ENCODE measurements at places on chromosomes 4 and X.

GRCh38 chrX:139905051-139905450 is 27.8 kb downstream of the ATP11C start:
- no peak for DNase-seq

GRCh38 chr4:6402566-6403399 is 69.6 kb downstream of the PPP2R2C start:
- DNase-seq = no peak

DNA sequence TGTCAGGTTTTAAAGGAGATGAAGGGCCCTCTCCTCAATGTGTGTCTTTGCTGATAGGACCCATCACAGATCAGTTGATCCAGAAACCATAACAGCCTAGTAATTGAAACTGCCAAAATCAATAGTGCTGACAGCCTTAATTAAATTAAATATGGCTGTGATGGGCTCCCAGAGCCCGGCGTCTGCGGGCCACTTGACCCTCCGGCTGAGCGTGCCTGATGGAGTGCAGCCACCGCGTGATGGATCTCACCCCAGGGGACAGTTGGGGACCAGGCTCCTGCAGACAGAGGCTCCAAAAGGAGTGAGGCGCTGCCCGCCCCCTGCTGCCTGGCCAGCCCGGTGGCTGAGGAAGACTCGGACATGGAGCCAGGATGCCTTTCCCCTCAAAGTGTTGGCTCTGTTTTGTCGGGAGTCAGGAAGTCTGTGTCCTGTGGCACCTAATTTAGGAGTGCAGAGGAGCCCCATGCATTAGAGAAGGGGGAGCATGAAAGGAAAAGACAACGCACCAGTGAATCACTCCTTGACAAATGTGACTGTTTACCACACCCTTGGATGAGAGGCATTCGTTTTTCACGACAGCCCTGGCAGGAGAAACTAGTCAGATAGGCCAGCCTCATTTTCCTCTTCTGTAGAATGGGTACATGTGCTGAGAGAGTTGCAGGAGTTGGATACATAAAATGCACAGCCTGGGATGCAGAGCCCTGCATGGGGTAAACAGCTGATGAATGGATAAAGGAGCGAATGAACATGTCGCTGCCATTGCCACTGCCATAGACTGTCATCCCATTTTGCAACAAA is 40.9 kb upstream of the MSX1 start:
- DNase-seq = no peak

- no peak for DNase-seq
Measured at GRCh38 chr4:1544861-1545281, 138.6 kb upstream of the NKX1-1 start.

GRCh38 chrX:50920132-50920531 is 9.6 kb downstream of the BMP15 start:
- DNase-seq = no peak

DNA sequence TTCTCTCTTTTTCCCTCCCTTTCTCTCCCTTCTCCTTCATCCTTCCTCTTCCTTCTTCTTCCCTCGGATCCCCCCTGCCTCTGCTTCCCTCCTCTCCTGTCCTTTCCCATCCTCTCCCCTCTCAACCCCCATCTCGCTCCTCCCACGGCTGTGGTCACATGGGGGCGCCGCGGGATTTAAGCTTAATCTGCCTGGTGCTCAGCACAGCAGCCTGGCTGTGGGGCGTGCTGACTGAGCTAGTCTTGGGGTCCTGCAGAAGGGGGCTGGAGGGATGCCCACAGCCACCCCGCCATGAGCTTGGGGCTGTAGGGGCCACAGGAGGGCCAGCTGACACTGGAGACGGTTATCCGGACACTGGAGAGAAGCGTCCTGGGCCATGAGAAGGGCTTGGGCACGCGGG is 10.7 kb downstream of the SMIM10L2A start:
- DNase-seq = no peak

DNA sequence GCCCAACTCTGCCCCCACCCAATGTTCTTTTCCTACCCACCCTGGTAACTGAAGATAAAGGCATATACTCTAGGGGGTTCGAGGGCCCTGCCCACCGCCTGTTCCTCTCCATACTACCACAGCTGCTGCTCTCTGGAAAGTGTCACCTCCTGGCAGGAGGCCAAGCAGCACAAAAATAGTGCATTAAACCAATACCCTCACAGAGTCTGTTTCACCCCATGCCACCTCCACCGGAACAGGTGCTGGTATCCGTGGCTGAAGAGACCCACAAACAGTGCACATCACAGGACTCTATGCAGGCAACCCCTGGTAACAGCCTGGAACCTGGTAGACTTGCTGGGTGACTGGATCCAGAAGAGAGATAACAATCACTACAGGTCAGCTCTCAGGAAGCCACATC is 85.1 kb upstream of the CTSO start:
- DNase-seq = no peak

Measured in activated CD4-positive, alpha-beta T cell treated with anti-CD3 and anti-CD28 coated beads, Interleukin-2, amount 50 U/mL, for 24 hours (primary cell).